Dermis lymphatic vessel endothelial cell (primary cell): ENCODE measurements at places on chromosomes 12 and 14. TPM values are rescaled to one million over a fixed set of nuclear protein-coding genes. Genes with fewer than 3 reads are reported as not detected.

Gene TBC1D30
- 7.4 and 13.2 TPM in 2 replicates for total RNA-seq

Gene ITGB7
- under 0.01 and 0.09 TPM in 2 replicates for total RNA-seq

Gene CLEC9A
- not detected in 2 replicates for total RNA-seq

Gene C3AR1
- total RNA-seq, result 0.11 and 0.17 TPM in 2 replicates

Gene PRPH
- total RNA-seq, result not detected in 2 replicates

Gene PRPF39
- total RNA-seq, result 25.8 and 26.8 TPM in 2 replicates

Gene TMEM63C
- total RNA-seq, result 0.86 TPM in 1 of 2 replicates, not detected in the other

Gene SOCS2
- total RNA-seq, result 80.9 and 86.0 TPM in 2 replicates

Gene SCNN1A
- total RNA-seq, result 0.43 TPM in 1 of 2 replicates, not detected in the other

Gene CCNT1
- 18.1 and 24.0 TPM in 2 replicates for total RNA-seq

Gene VDR
- under 0.01 and 0.11 TPM in 2 replicates for total RNA-seq

Gene LYZ
- total RNA-seq, result not detected in 2 replicates

Gene KRT6C
- under 0.01 TPM in 1 of 2 replicates, not detected in the other for total RNA-seq

Gene RNASE3
- not detected in 2 replicates for total RNA-seq

Gene SLC17A8
- total RNA-seq, result under 0.01 TPM in 1 of 2 replicates, not detected in the other

Gene LALBA
- total RNA-seq, result not detected in 2 replicates

Gene PGF
- total RNA-seq, result 5.7 and 8.6 TPM in 2 replicates

Gene DHRS1
- 5.8 and 16.0 TPM in 2 replicates for total RNA-seq

Gene HAL
- total RNA-seq, result 0.11 and 0.17 TPM in 2 replicates

Gene TAS2R42
- total RNA-seq, result not detected in 2 replicates

Gene CCDC38
- not detected in 2 replicates for total RNA-seq

Gene OASL
- total RNA-seq, result under 0.01 and 0.11 TPM in 2 replicates

Gene STON2
- total RNA-seq, result 175 and 327 TPM in 2 replicates

Gene LGR5
- not detected in 2 replicates for total RNA-seq

Gene OTOGL
- 0.22 and 0.43 TPM in 2 replicates for total RNA-seq

Gene EML5
- under 0.01 and 0.09 TPM in 2 replicates for total RNA-seq

Gene RERG
- total RNA-seq, result not detected in 2 replicates

Gene SERPINA10
- not detected in 2 replicates for total RNA-seq

Gene RNF212B
- total RNA-seq, result not detected in 2 replicates

Gene MGP
- 193 and 280 TPM in 2 replicates for total RNA-seq

Gene ERBB3
- 0.17 and 0.33 TPM in 2 replicates for total RNA-seq

Gene SLC25A21
- total RNA-seq, result 0.43 and 0.60 TPM in 2 replicates

Gene P2RX2
- total RNA-seq, result not detected in 2 replicates

Gene GRIP1
- 0.09 and 0.22 TPM in 2 replicates for total RNA-seq

Gene OTX2
- total RNA-seq, result not detected in 2 replicates

Gene TPPP2
- total RNA-seq, result not detected in 2 replicates

Gene MSI1
- not detected in 2 replicates for total RNA-seq

Gene RNU6-7
- total RNA-seq, result not detected in 2 replicates

Gene OVCH1
- total RNA-seq, result not detected in 2 replicates

Gene TEAD4
- total RNA-seq, result 17.5 and 18.4 TPM in 2 replicates

Gene MFAP5
- total RNA-seq, result 0.33 TPM in 1 of 2 replicates, not detected in the other

Gene CERS5
- 25.9 and 27.5 TPM in 2 replicates for total RNA-seq

Gene TAS2R7
- 0.09 TPM in 1 of 2 replicates, not detected in the other for total RNA-seq

Gene PLD4
- 0.09 TPM in 1 of 2 replicates, not detected in the other for total RNA-seq

Gene RASAL1
- total RNA-seq, result not detected in 2 replicates

Gene CIROP
- total RNA-seq, result not detected in 2 replicates

Gene KRT82
- total RNA-seq, result not detected in 2 replicates

Gene TMEM132D
- under 0.01 TPM in 1 of 2 replicates, not detected in the other for total RNA-seq

Gene HOXC4
- total RNA-seq, result not detected in 2 replicates

Gene BCAT1
- 91.0 and 169 TPM in 2 replicates for total RNA-seq

Gene GSG1
- total RNA-seq, result not detected in 2 replicates

Gene RBM19
- 13.1 and 16.6 TPM in 2 replicates for total RNA-seq

Gene HOXC10
- total RNA-seq, result not detected in 2 replicates

Gene DCN
- 0.11 TPM in 1 of 2 replicates, not detected in the other for total RNA-seq

Gene NAV3
- 4.7 and 8.6 TPM in 2 replicates for total RNA-seq

Gene SLC16A7
- total RNA-seq, result 3.3 and 8.2 TPM in 2 replicates

Gene KRT72
- not detected in 2 replicates for total RNA-seq

Gene NOC4L
- 6.5 and 10.1 TPM in 2 replicates for total RNA-seq

Gene RSRC2
- total RNA-seq, result 28.8 and 40.3 TPM in 2 replicates
